IMR-90 (cell line): ENCODE measurements at places on chromosomes 5 and 9. TPM values are rescaled to one million over a fixed set of nuclear protein-coding genes. Genes with fewer than 3 reads are reported as not detected.

LEAP2 gene
- 0.23 and 0.36 TPM in 2 replicates for polyA plus RNA-seq

GRCh38 chr5:90097082-90097477 is 312.5 kb downstream of the CETN3 start:
- no peak for DNase-seq

- DNase-seq: no peak
Observed at GRCh38 chr9:113533335-113534225, 70.1 kb downstream of the RGS3 start.

IL5 gene
- polyA plus RNA-seq: not detected in 2 replicates
